ENCODE measurements at places on chromosomes 6 and 20.

DNA sequence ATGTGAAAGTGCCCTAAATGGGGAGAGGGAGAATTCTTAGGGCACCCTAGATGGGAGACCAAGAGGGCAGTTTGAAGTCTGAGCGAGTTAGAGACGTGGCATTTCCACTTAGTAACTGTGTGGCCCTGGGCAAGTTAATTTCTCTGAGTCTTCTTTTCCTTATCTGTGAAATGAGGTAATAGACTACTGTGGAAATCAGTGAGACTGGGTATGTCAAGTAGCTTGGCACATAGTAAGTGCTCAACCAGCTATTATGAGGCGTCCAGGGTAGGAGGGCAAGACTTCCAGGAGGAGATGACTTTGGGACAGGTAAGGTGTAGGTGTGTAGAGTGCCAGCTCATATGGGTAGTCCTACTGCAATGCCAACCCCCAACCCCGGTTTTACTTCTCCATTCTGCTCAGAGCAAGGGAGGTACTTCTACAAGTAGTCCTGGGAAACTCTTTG is 770 bp downstream of the KIF3B start:
- DNase-seq, result no peak

- no peak for DNase-seq
These were observed 4.0 kb upstream of the CD93 start for GRCh38 chr20:23090147-23090546.

GRCh38 chr6:84329516-84329915 is 102.1 kb upstream of the CEP162 start:
- DNase-seq, result no peak

- DNase-seq, result no peak
These were observed 7.9 kb downstream of the ROS1 start for GRCh38 chr6:117417851-117418250.

DNA sequence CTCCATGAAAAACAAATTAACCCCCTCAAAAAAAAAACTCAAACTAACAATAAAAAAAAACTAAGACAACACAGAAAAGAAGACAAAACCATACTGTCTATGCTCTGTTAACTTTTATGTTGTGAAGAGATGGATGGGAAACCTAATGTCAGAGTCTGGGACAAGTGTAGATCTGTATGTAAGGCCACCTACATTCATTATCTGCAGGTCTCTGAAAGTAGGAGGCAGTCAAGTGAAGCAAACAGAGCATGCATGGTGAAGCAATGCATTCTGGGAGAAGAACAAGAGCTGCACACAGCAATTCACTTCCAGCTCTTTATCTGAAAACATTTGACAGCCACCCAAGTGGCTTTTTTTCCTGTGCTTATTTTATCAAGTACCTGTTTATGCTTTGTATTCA is 452.0 kb downstream of the EPHA7 start:
- no peak for DNase-seq

DNA sequence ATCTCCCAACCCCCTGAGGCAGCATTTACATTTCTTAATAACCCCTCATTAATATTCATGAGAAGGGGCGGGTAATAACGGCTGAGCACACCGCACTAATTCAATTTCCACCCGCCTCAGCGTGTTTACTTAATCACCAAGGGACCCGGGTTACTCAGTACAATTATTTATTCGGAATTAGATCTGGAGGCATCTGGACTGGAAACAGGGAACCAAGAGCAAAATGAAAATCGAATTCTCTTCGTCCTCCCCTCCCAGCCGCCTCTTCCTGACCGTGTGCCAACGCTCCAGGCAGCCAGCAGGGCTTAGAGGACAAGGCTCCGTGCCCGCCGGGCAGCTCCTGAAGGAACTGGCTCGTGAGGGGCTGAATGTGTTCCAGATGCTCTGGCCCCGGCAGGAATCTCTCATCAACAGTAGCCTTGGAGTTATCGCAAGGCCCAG is 23.5 kb upstream of the CTNNBL1 start:
- DNase-seq, result no peak

GRCh38 chr6:17125407-17125806 is 23.6 kb downstream of the STMND1 start:
- DNase-seq, result no peak

DNA sequence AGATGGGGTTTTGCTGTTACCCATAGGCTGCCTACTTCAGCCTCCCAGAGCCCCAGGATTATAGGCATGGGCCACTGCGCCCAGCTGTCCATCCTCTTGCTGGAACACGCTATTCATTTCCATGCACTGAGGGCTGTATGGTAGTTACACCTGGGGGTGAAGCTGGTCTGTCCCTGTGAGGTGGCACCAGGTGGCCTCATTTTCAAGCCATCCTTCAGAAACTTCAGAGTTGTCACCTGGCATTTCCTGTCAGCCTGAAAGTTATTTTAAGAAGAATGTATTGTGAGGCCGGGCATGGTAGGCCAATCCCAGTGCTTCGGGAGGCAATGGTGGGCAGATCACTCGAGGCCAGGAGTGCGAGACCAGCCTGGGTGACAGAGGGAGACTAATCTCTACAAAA is 147.6 kb downstream of the DTNBP1 start:
- no peak for DNase-seq

DNA sequence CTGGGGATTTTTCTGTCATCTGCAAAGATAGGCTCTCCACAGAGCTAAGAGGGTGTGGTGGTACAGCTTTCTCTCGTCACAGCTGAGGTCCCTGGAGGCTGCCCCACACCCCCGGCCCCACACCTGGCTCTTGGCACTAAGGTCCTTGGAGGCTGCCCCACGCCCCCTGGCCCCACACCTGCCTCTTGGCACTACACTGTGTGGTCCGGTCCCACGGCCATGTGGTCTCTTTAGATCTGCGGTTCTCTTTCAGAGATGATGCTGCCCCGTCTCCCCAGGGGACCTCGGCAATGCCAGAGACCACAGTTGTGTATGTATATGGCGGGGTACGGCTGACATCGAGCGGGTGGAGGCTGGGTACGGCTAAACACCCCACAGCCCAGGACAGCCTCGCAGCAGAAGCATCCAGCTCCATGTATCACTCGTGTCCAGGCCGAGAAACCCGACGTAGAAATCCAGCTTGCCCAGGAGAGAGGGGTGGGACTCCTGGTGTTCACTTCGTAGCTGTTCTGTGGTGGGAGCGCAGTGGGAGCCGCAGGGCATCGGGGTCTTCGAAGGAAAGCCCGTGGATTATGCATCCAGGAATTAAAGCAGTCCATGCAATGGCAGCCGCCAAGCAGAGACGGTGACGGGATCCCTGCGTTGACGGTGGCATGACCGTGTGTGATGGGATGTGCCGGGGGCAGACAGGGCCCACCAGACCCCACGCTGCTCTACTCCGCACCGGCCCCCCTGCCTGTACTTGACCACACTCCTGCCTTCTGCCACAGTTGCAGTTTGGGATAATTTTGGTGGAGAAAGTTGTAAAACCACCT is 292.1 kb downstream of the CDH4 start:
- no peak for DNase-seq

DNA sequence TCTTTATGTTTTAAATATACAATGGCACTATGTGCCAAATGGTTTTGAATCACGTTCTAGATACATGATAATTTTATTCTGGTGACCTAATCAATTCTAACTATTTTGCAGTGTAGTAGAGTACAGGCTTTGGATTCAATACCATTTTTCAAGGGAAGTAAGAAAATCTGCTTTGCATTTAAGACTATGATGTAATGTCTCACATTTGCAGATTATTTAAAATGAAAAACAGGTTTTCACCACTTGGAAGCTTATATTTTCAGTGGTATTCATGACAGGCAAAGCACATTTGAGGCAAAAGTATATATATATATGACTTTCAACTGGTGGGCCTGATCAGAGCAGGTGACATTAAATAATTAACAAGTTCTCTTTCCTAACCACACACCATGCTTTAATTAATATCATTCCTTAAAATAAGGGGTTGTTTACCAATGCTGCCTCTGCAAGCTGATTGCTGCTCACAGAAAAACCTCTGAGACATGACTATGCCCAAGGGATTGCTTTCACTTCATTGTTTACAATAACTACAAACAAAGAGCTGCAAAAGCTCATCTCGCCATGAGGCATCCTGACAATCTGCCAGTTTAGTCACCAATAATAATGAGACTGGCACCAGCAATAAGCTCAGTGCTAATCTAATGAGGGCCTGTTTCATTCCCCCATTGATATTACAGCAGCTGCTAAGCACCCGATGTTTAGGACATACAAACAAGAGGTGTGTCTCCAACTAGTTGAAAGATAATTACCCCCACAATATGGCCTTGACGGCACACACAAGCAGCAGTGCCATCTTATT is 1176.0 kb upstream of the GJE1 start:
- no peak for DNase-seq

- DNase-seq, result no peak
These were observed 87.0 kb downstream of the ANKRD60 start for GRCh38 chr20:58141496-58141895.

GRCh38 chr6:118591897-118592296 is 43.8 kb downstream of the PLN start:
- no peak for DNase-seq

Data from LNCaP clone FGC (cell line).